RWPE2 (cell line): ENCODE measurements at places on chromosomes 13 and 19.
A peak's percentile ranks its signal among the peaks of the same experiment; 100 is the strongest.

DNA sequence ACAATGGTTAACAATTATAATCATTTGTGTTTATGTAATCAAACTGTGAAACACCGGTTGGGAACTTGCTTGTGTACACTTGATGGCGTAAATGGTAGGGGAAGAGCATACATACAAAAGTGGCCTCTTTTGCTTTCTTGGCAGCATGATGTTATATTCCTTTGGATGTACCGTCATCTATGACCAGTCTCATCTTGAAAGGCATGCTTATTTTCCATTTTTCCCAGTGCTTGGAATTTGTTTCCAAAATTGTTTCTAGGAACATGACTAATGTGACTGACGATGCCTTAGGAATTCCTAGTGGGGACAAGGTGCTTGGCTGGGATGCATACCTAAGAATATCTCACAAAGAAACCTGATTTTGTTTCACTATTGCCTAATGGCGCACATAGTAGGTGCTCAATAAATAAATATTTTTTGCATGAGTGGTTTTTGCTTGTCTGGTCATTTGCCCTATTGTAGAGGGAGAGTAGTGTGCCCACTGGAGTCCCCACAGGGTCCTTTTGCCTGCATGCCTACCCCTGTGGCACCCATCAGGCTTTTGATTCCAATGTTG lies 45.5 kb downstream of the SAE1 start:
- no peak for DNase-seq

DNA sequence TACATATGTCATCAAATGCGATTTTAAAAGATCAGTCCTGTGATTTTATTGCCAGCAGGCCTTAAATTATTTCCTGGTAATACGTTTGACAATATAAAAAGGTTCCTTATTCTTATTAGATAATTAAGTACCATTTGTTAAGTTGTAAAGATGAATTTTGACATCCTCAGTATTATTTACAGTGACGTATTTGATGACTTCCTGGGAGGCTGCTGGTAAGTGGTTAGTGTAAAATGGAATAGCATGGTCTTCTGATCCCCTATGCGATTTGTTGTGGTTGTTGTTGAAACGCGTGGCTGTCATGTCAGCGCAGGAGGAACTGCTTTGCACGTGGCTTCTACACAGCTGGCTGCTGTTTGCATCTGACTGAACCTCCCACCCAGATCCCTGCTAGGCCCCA lies 99.7 kb downstream of the DCLK1 start:
- DNase-seq = no peak

DNA sequence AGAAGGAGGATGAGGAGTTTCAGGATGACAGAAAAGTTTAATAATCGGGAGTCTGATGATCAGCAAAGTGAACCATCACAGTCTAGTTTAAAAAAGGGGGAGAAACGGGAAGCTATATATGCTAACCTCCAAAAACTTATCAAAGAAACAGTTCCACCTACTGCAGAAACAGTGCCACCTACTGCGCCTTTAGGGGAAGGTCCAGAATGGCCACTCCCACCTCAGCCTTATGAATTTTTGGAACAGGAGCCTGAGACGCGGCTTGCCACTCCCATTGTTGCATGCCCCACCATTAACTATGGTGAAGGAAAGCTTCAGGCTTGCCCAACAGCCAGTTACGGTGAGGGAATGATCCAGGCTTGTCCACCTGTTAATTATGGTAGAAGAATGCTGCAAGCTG lies 929.0 kb downstream of the SLITRK6 start:
- no peak for DNase-seq

GRCh38 chr13:29901710-29902631 lies 51.6 kb upstream of the UBL3 start:
- DNase-seq = peak; percentile 82

GRCh38 chr19:45632468-45633196 lies 6.6 kb downstream of the EML2 start:
- DNase-seq = peak; percentile 97

- no peak for DNase-seq
Observed at GRCh38 chr13:67990868-67991267, 760.7 kb upstream of the PCDH9 start.

- peak; percentile 70 for DNase-seq
Observed at GRCh38 chr19:33302175-33302973, at the start of gene CEBPA. CEBPA (minus strand) TSS chr19:33302534; CDS start chr19:33302414, 120 bp downstream.

- no peak for DNase-seq
Observed at GRCh38 chr19:35784503-35785338, 9.4 kb downstream of the ARHGAP33 start.

- no peak for DNase-seq
Observed at GRCh38 chr13:61415749-61416148, at the start of gene PCDH20. PCDH20 (minus strand) TSS chr13:61415849; CDS start chr13:61415158, 691 bp downstream.

GRCh38 chr19:55189403-55189835 lies 9.3 kb upstream of the SYT5 start:
- peak; percentile 98 for DNase-seq

DNA sequence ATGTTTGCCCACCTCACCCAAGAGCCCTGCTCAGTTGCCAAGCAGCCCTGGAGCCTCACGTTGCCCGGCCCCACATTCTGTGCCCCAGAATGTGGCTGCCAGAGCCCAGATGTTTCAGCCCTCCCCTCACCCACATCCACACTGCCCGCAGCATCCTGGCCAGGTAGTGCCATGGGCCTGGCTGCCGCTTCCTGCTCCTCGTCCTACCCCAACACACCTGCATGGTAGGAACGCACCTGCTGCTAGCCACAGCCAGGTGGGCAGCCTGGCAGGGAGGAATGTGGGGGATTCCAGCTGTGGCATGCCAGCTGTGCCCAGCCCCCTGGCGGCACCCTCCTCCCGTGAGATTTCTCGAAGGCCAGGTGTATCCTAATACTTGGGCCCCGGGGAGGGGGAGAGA lies 7.5 kb upstream of the NFIX start:
- no peak for DNase-seq

DNA sequence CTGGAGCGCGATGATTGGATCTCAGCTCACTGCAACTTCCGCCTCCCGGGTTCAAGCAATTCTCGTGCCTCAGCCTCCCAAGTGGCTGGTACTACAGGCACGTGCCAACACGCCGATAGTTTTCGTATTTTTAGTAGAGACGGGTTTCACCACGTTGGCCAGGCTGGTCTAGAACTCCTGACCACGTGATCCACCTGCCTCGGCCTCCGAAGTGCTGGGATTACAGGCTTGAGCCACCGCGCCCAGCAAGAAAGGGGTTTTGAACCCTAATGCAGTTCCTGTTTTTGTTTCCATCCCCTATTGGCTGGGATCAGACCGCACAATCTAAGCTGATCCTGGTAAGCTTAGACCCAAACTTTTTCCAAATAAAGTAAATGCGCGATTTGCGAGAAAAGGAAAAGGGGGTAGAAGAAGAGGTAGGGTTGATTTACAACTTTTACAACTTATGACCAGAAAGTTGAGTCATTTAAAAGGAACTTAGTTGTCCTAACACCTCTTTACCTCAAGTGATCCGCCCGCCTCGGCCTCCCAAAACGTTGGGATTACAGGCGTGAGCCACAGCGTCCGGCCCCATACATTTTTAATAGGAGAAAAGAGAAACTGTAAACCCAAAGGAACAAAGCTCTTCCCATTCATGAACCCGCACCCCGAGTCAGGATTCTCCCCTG lies 764 bp downstream of the ZNF626 start:
- DNase-seq = no peak

DNA sequence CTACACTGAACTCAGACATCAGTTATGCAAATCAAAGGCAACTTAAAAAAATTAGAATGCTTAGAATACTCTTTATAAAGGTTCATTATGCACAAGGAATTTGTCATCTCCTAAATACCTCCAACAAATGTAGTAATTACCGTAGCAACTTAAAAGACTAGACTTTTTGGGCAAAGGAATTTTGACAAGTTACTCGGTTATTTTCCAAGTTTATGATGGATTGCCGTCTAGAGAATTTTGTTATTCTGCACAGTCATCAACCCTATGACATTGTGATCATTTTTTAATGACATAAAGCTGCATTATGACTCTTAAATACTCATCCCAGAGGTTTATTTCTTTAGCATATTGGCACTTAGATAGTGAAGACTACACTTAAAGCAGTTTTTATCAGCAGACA lies 71.9 kb downstream of the TRPC4 start:
- no peak for DNase-seq

DNA sequence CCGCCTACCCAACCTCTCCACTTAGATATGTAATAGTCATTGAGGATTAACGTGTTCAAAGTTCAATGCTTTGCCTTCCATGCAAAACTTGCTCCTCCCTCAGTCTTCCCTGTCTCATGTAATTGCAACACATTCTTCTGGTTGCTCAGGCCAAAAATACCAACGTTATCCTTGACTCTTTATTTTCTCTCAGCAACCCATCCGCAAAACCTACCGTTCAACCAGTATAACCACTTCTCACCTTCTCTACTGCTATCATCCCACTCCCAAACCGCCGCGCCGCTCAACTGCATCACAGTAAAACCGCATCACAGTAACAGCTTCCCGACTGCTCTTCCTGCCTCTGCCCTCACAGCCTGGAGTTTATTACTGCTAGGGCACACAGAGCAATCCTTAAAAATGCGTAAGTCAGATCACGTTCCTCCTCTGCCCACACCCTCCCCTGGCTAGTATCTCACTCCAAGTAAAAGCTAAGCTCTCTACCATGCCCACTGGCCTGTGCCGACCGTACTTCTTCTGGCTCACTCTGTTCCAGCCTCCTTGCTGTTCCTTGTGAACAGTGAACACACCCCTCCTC lies 8.2 kb downstream of the MTIF3 start:
- DNase-seq = no peak

- no peak for DNase-seq
Observed at GRCh38 chr13:30877335-30877734, 28.7 kb upstream of the MEDAG start.

- DNase-seq = no peak
Observed at GRCh38 chr19:13604902-13605586, 98.8 kb upstream of the CACNA1A start.

GRCh38 chr19:30112666-30113065 lies 170.6 kb downstream of the URI1 start:
- no peak for DNase-seq

DNA sequence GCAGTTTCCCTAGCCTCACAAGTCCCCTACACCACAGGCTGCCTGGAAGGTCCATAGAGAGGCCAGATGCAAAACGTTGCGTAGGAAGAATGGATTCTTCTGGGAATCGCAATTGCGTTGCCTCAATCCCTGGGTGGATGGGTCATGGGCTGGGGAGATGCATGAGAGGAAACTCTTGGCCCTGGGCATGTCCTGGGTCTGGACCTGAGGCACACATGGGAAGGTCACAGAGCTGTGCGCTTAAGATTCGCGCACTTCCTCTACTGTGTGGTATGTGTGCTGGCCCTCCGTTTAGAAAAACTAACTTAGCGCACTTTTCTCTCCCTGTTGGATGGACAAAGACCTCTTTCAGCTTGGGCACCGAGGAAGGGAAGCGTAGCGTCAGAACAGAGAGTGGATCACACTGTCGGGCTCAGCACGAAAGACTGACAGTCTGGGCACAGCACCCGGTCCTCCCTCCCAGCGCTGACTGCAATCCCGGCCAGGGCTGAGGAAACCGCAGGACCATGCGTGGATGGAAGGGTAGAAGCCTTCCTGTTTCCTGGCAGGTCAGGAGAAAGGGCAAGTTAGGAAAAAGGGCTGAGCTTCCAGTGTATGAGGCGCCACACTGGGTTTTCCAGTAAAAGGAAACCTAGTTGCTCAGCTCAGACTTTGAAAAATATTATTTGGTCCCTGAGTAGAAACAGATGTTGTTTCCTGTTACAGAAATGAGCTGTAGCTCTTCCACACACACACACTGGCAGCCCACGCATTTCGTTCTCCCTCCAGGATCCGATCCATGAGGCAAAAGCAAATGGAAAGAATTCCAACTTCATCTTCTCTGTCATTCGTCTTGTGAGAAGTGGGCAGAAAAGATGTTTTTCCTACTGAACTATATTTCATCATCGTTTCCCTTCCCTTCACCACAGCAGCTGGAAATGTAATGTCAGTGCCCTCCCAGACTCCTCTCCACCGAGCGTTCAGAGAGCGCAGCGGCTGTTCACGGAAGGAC lies 86.0 kb downstream of the ING1 start:
- no peak for DNase-seq

- no peak for DNase-seq
Observed at GRCh38 chr13:20911037-20911436, 8.5 kb upstream of the XPO4 start.

GRCh38 chr19:5149508-5149907 lies 180.6 kb downstream of the KDM4B start:
- DNase-seq = peak; percentile 42

GRCh38 chr19:9586764-9587163 lies 2.5 kb upstream of the ZNF121 start:
- DNase-seq = no peak

DNA sequence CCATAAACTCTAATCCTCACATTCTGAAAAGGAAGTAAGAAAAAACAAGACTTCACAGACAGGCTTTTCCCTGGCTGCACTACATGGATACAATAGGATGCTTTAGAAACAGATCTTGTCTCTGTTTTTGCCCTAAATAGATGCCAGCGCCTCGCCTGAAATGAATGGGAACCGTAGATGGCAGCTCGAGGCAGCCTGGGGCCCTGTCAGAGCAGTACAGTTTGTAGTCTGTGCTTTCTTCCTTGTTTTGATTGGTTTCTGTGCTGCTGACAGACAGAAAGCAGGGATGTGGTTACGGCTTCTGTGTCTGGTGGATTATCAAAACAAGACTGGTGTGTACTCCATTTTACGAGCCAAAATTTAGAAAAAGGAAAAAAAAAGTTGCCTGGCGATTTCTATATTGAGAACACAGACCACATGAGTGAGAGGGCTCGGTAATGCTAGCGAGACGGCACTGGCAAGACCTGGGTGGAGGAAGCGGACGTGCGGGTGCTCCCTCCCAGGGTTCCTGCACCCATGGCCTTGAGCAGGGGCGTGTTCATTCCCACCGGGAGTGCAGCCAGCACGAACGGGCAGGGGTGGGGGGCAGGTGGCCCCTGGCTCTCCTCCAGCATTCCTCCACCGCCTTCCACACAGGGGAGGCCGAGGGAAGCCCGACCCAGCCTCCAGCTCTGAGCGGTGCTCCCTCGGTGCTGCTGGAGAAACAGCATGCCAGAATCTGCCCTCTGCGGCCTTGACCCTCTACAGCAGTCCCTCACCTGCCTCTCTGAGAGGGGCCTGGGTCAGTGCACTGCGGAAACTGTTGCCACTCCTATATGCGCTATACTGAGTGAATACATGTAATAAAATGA lies 37.6 kb upstream of the C1QTNF9 start:
- DNase-seq = no peak
